ENCODE measurements at places on chromosomes 1 and 21.

GRCh38 chr1:46533179-46533864, 18.1 kb downstream of the KNCN start:
- H3K27me3 ChIP-seq = peaks cover 62% of the 10 kb centered on the region
- peaks cover 6% of the 10 kb centered on the region for H3K4me1 ChIP-seq
- no peaks in the 10 kb centered on the region for H3K36me3 ChIP-seq
- no peak overlapping the region for H3K4me3 ChIP-seq

DNA sequence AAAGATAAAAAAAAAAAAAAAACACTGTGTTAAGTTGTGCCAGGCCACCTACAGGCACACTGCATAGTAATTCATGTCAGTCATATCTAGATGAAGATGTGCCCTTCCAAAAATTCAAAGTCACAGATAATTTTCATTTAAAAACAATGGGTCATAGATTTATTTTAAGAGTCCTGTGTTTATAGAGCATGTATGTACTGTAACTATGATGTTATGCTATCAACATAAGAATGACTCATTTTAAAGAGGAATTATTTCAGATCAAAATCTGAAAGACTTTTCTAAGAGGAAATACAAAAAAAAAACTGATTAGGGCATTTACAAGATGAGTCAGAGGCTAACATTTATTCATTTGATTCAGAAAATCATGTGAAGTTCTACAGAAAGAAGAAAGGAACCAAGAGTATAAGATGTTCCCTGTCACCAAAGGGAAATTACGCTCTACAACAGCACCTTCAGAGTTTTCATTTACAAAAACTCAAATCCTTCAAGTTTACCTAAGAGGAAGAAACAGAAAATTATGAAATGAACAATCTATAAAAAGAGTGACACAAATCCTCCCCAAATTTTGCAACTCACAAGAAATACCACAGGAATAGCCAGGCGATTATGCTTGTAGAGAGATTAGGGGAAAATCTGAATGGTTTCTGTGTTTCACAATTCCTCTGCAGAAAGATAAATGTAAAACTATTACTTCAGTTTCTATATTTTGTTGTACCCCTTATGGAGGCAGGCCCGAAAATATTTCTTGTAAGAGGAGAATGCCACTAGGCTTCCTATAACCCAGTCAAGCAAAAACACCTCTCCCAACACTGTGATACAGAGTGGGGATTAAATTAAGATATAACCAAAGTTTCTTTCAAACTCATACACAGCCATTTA, 13.8 kb downstream of the TP53BP2 start:
- peak; percentile 62 for DNase-seq
- peaks cover 4% of the 10 kb centered on the region for H3K36me3 ChIP-seq
- no peaks in the 10 kb centered on the region for H3K27me3 ChIP-seq
- peak overlapping the region; percentile 62 for H3K4me3 ChIP-seq
- H3K4me1 ChIP-seq = peaks cover 70% of the 10 kb centered on the region

DNA sequence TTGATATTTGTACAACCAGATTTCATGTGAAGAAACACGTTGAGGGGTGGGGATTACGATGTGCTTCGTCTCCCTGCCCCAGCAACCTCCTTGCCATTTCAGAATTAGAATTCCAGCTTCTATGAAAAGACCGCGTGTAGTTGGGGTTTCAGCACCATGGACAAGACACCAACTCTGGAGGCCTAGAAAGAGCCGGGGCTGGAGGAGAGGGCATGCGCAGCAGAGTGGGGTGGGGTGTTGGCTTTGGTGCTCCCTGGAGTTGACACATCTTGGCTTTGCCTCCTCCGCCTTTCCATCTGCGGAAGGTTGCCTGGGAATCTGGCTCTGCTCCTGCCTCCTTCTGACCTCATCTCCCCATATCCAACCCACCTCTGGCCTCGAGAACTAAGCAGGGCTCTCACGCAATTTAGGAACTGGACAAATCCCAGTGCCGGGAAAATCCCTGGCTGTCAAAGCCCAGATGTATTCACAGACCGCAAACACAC, 11.8 kb downstream of the HTR6 start:
- no peaks in the 10 kb centered on the region for H3K36me3 ChIP-seq
- no peaks in the 10 kb centered on the region for H3K4me1 ChIP-seq
- no peak for DNase-seq
- no peak overlapping the region for H3K4me3 ChIP-seq

DNA sequence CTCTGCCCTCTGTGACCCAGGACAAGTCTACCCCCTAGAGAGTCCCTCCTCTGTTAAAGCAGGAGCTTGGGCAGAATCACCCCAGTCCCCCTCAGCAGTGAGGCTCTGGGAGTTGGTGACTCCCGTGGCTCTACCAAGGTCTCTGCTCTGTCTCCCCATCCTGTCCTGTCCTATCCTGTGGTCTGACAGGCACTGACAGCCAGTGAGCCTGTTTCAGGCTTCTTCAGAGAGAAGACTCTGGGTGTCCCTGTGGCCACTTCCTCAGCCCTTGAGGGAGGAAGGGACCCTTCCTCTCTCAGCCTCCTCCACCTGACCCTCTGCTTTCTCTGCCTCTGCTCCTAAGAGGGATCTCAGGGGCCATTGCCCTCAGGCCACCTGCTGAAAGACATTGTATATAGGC, 148.7 kb downstream of the FCRL5 start:
- no peak overlapping the region for H3K4me3 ChIP-seq
- no peaks in the 10 kb centered on the region for H3K36me3 ChIP-seq
- H3K27me3 ChIP-seq = no peaks in the 10 kb centered on the region
- DNase-seq = peak; percentile 23
- peak overlapping the region; percentile 83 for H3K27ac ChIP-seq

DNA sequence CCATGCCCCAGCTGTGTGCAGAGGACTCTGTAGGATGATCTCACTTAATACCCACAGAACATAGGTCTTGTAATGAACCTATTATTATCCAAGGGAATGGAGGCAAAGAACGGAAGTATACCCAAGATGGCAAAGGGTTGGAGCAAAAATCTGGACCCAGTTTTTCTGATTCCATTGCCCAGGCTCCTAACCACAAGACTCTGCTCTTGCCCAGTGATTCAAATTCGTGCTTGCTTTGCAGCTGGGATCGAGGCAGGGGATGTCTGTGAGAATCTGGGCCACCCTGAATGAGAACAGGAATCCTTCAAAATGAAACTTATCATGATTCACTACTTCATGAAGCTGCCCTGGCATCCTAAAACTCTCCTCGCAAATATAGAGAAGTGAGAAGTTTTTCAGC, 97.5 kb upstream of the KCNJ6 start:
- H3K27me3 ChIP-seq = no peaks in the 10 kb centered on the region
- DNase-seq = no peak
- no peak overlapping the region for H3K27ac ChIP-seq
- no peaks in the 10 kb centered on the region for H3K36me3 ChIP-seq

- DNase-seq = no peak
- H3K36me3 ChIP-seq = no peaks in the 10 kb centered on the region
These were observed 42.6 kb upstream of the ADGRL2 start for GRCh38 chr1:81758181-81758580.

DNA sequence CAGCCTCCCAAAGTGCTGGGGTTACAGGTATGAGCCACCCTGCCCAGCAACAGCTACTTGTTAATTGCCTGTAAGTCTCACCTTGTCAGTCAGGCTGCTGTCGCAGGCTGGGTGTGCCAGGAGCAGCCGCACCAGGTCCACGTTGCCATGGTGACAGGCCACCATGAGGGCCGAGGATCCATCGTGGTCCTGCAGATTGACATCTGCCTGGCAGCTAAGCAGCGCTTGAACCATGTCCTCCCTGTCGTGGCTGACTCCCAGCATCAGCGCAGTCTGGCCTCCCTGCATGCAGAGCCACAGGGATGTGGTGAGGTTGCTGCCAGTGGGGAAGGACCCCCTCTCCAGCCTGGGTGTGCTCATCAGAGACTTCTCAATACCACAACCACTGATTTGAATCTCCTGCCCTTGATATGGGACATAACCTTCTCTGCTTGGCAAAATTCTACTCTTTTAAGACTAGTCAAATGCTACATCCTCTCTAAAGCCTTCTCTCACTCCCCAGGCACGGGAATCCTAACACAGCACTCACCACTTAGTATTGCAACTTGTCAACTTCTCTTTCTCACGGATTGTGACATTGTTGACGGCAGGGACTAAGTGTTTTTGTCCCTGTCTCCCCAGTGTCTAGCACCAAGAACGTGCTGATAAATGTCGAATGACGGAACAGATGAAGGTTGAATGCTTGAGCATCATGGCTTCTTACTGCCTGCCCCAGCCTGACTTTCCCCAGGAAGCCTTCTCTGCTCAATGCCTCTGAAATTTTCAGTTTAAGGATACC, 52.9 kb downstream of the L1TD1 start:
- DNase-seq = no peak
- no peaks in the 10 kb centered on the region for H3K36me3 ChIP-seq
- no peak overlapping the region for H3K4me3 ChIP-seq
- no peaks in the 10 kb centered on the region for H3K27me3 ChIP-seq
- no peaks in the 10 kb centered on the region for H3K4me1 ChIP-seq

GRCh38 chr1:245217853-245218608, 63.2 kb downstream of the KIF26B start:
- no peaks in the 10 kb centered on the region for H3K36me3 ChIP-seq
- H3K4me3 ChIP-seq = no peak overlapping the region
- H3K4me1 ChIP-seq = no peaks in the 10 kb centered on the region

DNA sequence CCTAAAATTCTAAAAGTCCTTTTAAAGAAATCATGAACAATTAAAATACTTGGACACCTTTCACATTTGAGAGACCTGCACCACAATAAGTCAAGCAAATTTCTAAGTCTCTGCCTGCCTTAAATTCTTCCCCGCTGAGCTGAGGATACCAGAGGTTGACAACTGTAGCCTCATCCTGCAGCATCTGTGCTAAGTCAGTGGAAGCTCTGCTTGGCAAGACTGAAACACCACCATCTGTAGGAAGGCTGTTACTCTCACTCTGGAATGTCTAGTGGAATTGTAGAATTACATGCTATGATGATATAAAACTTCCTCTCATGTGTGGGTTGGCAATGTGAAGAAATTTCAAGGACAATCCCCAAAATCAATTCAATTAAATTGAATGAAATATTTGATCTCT, 1756.5 kb downstream of the NCAM2 start:
- no peak for DNase-seq
- H3K27me3 ChIP-seq = no peaks in the 10 kb centered on the region
- no peaks in the 10 kb centered on the region for H3K4me1 ChIP-seq
- H3K36me3 ChIP-seq = no peaks in the 10 kb centered on the region

- no peaks in the 10 kb centered on the region for H3K4me1 ChIP-seq
- no peaks in the 10 kb centered on the region for H3K27me3 ChIP-seq
- no peak overlapping the region for H3K27ac ChIP-seq
- H3K4me3 ChIP-seq = no peak overlapping the region
- no peaks in the 10 kb centered on the region for H3K36me3 ChIP-seq
These were observed 245.3 kb upstream of the ZP4 start for GRCh38 chr1:238135708-238136664.

DNA sequence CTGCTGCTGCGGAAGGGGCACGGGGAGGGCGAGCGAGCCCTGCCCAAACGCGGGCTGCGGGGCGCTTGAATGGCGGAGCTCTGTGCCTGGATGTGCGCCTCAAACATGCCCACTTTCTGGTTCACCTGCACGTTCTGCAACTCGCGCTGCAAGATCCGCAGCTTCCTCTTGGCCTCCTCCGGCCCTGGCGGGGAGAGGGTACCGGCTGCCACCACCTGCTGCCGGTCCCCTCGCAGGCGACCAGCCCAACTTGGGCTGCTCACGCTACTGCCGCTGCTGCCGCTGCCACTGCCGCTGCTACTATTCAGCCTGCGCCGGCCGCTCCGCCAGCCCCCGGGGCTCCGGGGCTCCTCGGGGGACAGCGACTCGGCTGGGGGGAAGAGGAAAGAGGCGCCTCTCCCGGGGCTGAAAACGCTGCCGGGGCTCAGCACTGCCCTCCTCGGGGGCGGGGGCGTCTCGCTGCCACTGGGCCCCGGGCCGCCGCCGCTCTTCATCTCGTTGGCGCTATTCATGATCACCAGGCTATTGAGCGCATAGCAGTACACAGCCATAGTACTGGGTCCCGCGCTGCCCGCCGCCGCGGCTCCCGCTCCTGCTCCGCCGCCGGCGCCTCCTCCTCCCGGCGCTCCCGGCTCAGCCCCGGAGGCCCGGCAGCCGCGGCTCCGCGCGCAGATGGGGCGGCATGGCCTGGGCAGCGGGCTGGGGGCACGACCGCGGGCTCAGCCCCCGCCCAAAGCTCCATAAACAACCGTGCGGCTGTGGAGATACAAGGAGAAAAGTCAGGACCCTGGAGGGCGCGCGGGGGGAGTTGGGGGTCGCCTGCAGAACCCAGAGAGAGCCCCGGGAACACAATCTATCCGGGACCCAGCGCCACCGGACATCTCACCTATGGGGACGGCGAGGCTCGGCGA, 1.9 kb downstream of the ITPKB start:
- H3K4me3 ChIP-seq = peak overlapping the region; percentile 68
- H3K27me3 ChIP-seq = no peaks in the 10 kb centered on the region
- H3K27ac ChIP-seq = no peak overlapping the region
- peaks cover 52% of the 10 kb centered on the region for H3K4me1 ChIP-seq
- peaks cover 42% of the 10 kb centered on the region for H3K36me3 ChIP-seq
- DNase-seq = no peak

DNA sequence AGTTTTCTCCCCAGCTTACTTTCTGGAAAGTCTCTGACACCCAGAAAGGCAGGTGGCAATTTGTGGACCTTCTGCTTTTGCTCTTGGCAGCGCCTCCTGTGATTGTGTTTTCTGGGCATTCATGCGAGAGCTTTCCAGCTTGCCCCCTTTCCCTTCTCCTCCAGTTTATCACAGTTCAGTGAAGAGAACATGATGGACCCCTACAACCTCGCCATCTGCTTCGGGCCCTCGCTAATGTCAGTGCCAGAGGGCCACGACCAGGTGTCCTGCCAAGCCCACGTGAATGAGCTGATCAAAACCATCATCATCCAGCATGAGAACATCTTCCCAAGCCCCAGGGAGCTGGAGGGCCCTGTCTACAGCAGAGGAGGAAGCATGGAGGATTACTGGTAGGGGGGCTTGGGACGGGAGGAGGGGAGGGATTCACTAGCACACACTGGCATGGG, 24.3 kb upstream of the IKBKE start:
- H3K27ac ChIP-seq = peak overlapping the region; percentile 4
- H3K36me3 ChIP-seq = peaks cover 93% of the 10 kb centered on the region
- no peaks in the 10 kb centered on the region for H3K27me3 ChIP-seq
- DNase-seq = no peak
- H3K4me3 ChIP-seq = no peak overlapping the region

- no peaks in the 10 kb centered on the region for H3K36me3 ChIP-seq
- no peak overlapping the region for H3K27ac ChIP-seq
- no peak for DNase-seq
These were observed 34.0 kb upstream of the DISP3 start for GRCh38 chr1:11444907-11445306.
